Fibroblast of skin of right quadriceps (primary cell): ENCODE measurements at places on chromosomes 1 and 21.

DNA sequence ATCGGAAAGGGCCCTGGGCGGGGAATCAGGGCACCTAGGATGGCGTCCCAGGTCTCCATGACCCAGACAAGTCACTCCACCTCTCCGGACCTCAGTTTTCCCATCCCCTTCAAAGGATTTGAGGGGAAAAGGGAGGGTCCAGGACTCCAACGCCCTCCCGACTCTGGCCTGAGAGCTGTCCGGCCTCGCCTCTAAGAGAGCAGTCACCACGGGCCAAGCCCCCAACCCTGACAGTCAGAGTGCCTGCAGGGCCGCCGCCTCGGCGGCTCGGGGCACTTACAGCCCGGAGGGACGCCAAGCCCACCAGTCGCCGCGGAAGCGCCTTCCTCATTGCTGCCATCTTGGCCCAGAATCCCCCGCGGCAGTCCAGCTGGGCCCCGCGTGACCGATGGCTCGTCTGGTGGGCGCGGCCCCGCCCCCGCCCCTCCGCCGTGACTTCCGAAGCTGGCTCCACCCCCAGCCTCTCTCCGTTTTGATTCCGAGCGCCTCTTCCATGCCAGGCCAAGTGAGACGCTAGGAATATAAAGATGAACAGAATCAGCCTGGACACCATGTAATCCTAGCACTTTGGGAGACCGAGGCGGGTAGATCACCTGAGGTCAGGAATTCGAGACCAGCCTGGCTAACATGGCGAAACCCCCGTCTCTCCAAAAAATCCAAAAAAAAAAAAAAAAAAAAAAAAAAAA lies at the start of gene HMGCL:
TSS of gene HMGCL (minus strand) at position 354 of the 686 bp plus-strand sequence. CDS start at position 340, 14 bp downstream.
- peak; percentile 86 for DNase-seq

DNA sequence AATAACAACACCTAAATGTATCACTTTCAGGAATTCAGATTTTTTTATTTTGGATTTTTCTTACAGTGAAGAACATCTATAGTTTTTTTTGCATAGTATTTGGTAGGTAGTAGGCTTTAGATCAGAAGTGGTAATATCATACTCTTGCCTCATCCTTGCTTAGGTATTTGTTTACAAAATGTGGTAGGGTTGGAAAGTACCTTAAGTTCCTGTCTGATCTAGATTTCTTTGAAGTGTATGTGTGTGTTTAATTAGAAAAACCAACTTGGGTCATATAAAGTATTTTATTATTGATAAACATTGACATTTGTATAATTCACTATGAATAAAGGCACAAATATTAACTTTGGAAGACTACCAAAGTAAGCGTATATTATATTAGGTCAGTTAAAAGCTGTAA lies 85.3 kb upstream of the GPR88 start:
- DNase-seq: no peak

DNA sequence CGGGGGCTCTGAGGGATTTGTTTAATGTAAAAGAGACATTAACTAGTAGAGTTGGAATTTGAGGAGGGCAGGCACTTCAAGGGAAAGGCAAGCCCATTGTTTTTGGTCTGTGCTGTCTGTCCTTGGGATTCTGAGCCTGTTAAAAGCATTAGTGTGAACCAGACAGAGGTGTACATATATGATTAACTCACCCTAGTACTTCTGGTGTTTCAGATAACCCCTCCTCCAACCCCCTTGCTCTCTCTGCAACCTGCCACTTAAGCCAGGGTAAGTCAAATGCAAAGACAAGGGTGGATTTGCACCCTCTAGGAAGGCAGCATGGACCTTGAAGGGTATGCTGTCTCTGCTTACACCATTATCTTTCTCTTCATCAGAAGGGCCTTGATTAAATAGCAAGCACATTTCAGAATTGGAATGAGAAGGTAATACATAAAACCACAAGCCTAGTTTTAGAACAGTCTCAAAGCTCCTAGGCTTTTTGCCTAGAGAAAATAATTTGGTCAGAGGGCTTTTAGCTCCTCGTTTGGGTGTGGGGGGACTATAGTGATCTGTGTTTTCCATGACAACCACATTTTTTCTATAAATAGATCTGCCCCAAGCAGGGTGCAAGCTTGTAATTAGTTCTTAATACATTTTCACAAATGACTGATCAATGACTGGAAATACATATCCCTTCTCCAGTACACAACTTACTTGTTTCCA lies 120.7 kb upstream of the SGIP1 start:
- no peak for DNase-seq

GRCh38 chr1:97340951-97341350 lies 579.9 kb downstream of the DPYD start:
- peak; percentile 87 for DNase-seq

- DNase-seq: no peak
Observed at GRCh38 chr1:186636786-186637185, 43.4 kb downstream of the PTGS2 start.

DNA sequence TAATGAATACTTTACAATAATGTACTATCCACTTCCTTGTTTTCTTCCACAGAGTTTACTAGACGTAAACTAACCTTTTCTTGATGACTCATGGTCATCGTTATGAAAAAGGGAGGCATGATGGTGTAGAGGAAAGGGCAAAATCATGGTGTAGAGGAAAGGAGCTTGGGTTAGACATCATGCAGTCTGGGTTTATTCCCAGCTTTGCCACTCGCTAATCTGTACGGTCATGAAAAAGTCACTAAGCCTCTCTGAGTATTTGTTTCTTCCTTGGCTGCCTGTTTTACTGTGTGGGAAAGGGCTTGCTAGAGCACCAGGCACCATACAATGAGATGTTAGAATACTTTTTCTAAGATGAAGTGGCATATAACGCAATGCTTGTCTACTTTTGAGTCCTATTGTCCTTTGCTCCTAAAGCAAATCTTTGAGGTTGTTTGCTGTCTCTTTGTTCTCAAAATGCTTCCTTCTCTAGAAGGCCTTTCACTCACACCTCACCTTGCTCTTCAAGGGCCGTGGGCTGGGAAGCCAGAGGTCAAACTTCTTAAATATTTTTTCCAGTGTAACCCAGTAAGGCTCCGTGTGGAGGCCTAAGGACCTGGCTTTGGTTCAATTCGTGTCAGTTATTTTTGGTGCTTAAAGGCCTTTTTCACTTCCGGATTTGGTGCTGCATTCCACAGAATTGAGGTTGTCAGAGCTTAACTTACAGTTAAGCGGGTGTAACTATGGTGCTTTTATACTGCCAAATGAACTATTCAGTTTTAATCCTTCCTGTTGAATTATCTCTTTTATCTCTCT lies 9.9 kb upstream of the ETV3 start:
- DNase-seq: peak; percentile 35

DNA sequence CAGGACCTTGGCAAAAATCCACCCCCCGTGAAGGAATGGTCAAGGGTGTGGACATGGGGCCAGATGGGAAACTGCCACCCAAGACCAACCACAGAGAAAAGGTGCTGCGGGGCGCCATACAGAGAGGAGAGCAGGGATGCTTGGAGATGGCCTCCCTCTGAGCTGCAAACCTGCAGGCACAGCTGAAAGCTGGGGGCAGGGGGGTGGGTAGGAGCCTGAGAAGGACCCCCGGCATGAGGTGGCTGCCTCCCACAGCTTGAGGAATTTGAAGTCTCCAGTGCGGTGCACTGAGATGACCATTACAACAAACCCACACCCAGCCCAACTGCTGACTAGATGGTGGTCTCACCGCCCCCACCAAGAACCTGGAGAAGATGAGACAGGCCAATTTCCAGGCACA lies 84.8 kb downstream of the WDR4 start:
- no peak for DNase-seq

DNA sequence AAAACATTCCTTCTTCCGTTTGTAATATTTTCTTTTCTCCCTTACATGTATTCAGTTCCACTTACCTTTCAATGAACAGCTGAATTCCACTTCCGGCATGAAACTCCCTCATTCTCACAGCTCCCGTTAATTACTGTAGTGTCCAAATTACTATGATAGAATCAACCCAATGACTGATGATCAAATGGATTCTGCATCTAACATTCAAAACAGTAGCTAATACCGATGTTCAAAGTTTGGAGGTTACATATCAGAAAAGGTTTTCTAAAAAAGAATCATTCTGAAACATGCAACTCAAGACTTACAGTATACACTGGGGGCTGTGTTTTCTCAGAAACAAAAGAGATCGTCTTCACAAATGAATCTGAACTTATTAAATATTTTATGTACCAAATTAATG lies 77.2 kb downstream of the PTPRC start:
- no peak for DNase-seq

GRCh38 chr1:178107823-178108222 lies 13.9 kb downstream of the RASAL2 start:
- DNase-seq: no peak

GRCh38 chr21:35024513-35024912 lies 24.6 kb downstream of the RUNX1 start:
- no peak for DNase-seq

- DNase-seq: no peak
Observed at GRCh38 chr1:241722947-241723346, 70.9 kb downstream of the WDR64 start.

DNA sequence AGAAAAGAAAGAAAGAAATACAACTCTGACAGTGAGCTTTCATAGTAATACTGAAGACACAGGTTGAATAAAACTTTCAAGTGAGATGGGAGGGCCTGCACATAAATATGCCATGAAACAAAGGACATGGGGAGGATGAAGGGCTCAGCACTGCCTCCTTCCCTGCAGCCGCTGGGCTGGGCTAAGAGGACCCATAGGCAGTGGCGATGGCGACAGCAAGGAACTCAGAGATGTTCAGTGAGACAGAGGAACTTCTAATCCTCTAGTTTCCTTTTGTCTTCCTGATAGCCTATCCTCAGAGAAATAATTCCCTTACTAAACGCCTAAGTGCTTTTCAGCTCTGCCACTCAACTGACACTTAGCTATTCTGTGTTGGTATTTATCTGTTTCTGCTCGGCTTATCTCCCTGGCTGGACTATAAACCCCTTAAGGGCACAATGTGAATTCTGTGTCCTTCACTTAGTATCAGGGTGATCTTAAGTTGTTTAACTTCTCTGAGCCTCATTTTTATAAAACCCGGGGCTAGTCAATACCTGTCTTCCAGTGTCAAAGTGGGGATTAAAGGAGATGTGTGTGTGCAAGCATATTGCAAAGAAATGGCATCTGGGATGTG lies 24.4 kb upstream of the IER5 start:
- no peak for DNase-seq

- peak; percentile 21 for DNase-seq
Observed at GRCh38 chr1:215776336-215776735, 209.2 kb downstream of the KCTD3 start.

GRCh38 chr1:7198664-7199063 lies 413.4 kb downstream of the CAMTA1 start:
- no peak for DNase-seq

DNA sequence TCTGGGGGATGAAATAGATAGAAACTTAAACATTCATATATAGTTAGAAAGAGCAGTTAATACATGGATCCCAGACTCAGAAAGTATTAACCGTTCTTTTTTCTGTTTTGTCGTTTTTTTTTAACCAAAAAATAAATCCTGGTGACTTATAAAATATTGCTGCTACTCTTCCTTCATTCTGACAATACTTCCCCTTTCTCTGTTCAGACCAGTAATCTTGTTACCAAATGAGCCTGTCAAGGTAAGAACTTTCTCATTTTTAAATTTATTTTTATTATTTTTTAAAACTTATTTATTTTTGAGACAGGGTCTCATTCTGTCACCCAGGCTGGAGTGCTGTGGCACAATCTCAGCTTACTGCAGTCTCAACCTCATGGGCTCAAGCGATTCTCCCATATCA lies 13.7 kb downstream of the PTPN22 start:
- no peak for DNase-seq

DNA sequence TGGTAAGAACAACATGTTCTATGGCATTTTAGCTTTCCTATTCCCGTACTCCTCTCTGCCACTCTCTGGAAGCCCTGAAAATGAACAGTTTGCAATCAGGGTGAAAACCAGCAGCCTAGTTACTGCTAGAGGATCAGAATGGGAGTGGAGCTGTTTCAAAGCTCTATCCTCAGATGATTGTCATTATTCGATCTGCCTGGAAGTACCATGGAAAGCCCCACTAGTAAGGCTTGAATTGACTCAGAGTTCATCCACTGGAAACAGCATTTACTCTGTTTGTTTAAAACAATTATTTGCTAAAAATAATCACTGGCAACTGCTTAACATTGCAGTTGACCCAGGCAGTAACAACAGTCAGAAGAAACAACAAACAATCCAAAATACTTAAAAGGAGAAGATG lies 91.2 kb downstream of the USH2A start:
- DNase-seq: no peak

- DNase-seq: peak; percentile 98
Observed at GRCh38 chr1:184792450-184792969, 37.9 kb upstream of the EDEM3 start.

DNA sequence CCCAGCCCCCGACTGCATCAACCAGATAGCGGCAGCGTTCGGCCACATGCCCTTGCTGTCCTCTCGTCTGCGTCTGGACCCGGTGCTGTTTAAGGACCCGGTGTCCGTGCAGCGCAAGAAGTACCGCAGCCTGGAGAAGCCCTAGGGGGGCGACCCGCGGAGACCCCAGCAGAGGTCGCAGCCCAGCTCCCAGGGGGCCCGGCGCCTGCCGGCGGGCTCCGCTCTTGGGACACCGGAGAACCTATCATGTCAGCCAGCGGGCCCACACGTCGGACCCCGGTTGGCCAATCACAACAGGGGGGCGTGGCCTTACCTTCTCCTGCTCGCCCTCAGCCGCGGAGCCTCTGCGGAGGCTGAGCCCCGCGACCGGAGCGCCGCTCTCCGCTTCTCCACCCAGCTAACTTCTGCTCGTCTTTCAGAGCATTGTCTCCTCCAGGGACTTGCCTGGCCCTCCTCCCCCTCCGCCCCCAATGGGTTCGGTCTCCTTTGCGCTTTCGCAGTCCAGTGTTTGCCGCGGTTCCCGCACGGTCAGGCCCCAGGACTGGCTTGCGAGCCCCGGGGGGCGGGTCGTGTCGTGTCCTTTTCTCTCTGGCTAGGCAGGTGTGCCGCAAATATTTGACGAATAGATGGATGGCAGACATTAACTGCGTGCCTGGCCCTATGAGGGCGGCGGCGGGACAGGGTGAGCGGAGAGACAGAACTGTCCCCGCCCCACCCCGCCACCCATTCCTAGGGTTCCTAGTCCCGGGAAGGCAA lies 10.5 kb downstream of the SLC30A2 start:
- DNase-seq: peak; percentile 90

DNA sequence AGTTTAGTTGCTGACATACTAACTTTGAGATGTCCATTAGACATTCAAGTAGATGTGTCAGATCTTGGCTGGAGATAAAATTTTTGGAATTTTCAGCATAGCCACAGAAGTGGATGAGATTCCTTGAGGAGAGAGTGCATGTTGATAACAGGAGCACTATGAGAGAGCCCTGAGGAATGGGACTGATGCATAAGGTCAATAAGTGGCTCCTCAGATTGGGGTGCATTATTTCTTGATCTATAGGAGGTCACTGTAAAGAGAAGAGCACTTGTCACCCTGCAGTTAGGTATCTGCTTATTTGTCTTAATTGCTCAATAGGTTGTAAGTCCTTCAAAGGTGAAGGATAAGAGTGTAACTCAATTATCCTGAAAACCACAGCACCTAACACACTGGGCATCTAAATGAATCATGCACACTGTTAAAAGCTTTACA lies 52.0 kb upstream of the TACSTD2 start:
- DNase-seq: peak; percentile 70

- peak; percentile 76 for DNase-seq
Observed at GRCh38 chr1:91891454-91891853, 5.5 kb upstream of the TGFBR3 start.

GRCh38 chr1:156226782-156227181 lies 14.0 kb downstream of the PMF1 start:
- no peak for DNase-seq

- DNase-seq: peak; percentile 52
Observed at GRCh38 chr1:232599178-232600041, 30.5 kb downstream of the SIPA1L2 start.

- DNase-seq: no peak
Observed at GRCh38 chr21:36926989-36927718, 39.3 kb downstream of the HLCS start.
